ENCODE measurements at places on chromosomes 7 and 10. TPM values are rescaled to one million over a fixed set of nuclear protein-coding genes. Genes with fewer than 3 reads are reported as not detected.

DNA sequence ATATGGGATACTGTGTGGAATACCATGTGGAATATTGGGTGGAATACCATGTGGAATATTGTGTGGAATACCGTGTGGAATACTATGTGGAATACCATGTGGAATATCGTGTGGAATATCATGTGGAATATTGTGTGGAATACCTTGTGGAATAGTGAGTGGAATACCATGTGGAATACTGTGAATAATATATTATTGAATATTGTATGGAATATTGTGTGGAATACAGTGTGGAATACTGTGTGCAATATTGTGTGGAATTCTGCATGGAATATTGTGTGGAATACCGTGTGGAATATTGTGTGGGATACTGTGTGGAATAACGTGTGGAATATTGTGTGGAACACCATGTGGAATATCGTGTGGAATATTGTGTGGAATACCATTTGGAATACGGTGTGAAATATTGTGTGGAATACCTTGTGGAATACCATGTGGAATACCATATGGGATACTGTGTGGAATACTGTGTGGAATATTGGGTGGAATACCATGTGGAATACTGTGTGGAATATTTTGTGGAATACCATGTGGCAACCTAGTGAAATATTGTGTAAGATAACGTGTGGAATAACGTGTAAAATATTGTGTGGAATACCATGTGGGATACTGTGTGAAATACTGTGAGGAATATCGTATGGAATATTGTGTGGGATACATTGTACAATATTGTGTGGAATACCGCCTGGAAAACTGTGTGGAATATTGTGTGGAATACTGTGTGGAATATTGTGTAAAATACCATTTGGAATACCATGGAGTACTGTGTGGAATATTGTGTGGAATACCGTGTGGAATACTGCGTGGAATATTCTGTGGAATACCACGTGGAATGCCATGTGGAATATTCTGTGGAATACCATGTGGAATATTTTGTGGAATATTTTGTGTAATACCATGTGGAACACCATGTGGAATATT is 133.9 kb upstream of the CHST15 start:
- no peak for DNase-seq

MAT1A gene
- total RNA-seq: not detected

AQP1 gene
- total RNA-seq: 0.72 TPM

DNA sequence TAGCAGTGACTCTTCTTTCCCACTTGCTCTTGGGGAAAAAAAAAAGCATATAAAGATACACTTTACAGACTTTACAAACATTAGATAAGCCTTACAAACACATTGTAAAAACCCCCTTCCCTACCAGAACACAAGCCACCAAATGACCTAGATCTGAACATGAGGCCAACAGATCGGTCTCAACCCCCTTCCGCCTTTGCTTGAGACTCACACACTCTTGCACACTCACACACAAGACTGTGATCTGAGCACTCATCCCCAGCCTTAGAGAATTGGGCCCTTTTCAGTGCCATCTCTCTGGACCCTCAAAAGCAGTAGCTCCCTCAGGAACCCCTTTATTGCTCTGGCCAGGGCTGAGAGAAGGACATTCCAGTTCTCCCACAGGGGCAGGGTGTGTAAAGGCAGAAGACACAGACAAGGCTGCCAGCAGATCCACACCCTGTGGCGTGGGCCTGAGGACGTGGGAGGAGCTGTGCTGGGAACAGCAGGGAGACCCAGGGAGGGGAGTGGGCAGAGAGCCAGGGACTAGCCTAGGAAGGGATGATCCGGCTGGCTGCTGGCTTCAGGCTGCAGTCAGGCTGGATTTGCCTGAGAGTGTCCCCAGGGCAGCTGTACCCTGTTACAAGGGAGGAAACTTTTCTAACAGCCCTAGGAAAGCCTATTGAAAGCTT is 206.7 kb downstream of the KIAA1217 start:
- no peak for DNase-seq

- DNase-seq: no peak
Measured at GRCh38 chr10:49135575-49136313, 1.9 kb upstream of the FAM170B start.

GRCh38 chr10:123309731-123310130 is 155.5 kb downstream of the BUB3 start:
- DNase-seq: no peak

DNA sequence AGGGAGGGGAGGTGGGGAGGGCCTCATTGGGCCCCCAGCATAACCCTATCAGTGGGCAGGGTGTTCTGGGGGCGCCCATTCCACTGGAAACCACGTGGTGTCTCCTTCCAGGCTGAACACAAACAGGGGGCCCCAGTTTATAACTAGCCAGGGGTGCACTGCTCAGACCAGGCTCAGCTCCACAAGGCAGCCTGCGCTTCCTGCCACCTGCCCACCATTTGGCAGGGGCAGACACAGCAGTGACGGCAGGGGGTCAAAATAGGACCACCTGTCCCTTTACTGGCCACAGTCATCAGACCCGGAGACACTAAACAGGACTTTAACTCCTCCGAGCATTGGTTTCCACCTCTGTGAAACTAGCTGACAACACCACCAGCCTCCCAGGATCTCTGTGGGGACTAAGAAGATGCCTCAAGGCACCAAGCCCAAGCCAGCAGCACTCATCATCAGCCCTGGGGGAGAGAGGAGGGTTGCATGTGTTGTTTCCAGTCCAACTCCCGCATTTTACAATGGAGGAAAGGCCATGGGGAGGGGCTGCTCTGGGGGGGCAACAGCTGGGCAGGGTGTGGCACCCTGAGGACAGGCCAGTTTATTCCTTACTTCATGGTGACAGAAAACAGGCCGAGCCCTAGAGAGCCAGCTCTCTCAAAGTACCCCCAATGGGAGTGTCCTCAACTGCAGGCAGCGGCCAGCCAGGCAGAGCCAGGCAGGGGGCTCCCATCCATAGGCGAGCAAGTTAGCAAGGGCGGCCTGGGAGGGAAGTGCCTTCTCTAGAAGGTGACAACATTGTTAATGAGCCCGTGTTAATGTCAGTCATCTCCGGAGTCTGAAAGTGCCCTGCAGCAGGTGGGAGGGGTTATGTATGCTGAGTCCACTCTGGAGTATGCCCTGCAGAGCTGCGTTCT is 127.6 kb downstream of the TNS3 start:
- DNase-seq: no peak

SFMBT2 gene
- 1.2 TPM for total RNA-seq

LDB3 gene
- not detected for total RNA-seq

GRCh38 chr7:14590206-14590605 is 312.3 kb downstream of the DGKB start:
- no peak for DNase-seq

DNA sequence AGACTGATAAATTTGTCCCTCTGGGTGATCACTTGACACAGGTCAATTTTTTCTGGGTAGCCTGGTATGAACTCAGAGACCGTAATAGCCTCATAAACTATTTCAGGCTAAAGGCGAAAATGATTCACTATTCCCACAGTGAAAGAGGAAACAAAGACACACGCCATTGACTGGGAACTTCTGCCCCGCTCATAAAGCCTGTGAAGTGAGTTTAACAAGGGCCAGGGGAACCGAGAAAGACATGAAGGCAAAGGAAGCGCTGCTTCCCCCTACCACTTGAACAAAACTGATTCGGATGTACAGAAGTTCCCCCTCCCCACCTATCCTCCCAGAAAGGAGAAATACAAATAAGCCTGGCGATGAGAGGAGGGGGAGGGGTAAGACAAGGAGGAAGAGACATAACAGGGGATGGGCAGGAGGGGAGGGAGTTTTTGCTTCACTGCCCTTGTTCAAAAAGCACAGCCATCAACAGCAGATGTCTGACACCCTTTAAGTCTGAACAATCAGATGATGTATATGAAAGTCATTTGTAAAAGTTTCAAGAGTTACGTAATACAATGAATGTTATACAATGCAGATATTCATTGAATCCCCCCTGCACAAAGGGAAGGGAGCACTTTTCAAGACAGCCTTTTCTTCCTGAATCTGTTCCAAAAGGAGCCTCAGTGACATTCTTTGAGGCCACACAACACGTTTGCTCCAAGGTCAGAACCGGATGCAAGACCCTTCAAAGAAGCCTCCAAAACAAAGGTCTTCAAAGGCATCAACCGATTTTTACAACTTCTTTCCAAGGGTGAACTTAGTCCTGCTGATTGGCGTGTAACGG is 734 bp downstream of the ABCB4 start:
- DNase-seq: peak; percentile 27

GRCh38 chr10:47225928-47226645 is 73.9 kb upstream of the GDF10 start:
- DNase-seq: no peak

- DNase-seq: no peak
Measured at GRCh38 chr10:97390091-97390490, 11.0 kb downstream of the RRP12 start.

- no peak for DNase-seq
Measured at GRCh38 chr7:132049462-132050304, 493.3 kb upstream of the PODXL start.

FASTK gene
- 89.8 TPM for total RNA-seq

AKR1C8 gene
- not detected for total RNA-seq

DNA sequence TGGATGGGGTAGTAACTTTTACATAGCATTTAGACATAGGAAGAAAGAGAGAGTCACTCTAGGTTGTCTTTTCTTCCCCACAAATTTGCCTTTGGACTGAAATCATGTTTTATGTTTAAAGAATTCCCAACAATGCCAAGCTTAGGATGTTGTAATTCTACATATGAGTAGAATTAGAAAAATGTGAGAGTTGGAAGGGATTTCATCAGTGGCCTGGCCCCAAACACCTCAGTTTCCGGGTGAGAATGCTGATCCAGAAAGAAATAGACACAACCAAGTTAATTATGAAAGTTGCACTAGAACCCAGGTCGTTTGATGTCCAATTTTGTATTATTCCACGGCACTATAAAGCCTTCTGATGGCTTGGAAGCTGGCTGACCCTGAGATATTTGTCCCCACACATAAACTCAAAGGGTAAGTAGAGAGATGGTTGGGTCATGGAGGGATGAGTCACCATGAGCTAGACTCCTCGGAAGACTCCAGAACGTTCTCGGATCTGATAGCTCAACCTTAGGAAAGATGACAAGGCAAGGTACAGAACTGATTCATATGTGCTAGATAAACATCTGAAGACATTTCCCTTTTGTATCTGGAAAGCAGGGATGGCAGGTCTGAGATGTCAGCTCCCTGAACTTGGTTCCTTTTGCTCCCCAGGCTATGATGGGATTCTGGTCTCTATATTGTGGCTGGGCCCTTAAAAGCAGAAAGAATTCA is 48.8 kb upstream of the SLC35B4 start:
- DNase-seq: no peak

DNA sequence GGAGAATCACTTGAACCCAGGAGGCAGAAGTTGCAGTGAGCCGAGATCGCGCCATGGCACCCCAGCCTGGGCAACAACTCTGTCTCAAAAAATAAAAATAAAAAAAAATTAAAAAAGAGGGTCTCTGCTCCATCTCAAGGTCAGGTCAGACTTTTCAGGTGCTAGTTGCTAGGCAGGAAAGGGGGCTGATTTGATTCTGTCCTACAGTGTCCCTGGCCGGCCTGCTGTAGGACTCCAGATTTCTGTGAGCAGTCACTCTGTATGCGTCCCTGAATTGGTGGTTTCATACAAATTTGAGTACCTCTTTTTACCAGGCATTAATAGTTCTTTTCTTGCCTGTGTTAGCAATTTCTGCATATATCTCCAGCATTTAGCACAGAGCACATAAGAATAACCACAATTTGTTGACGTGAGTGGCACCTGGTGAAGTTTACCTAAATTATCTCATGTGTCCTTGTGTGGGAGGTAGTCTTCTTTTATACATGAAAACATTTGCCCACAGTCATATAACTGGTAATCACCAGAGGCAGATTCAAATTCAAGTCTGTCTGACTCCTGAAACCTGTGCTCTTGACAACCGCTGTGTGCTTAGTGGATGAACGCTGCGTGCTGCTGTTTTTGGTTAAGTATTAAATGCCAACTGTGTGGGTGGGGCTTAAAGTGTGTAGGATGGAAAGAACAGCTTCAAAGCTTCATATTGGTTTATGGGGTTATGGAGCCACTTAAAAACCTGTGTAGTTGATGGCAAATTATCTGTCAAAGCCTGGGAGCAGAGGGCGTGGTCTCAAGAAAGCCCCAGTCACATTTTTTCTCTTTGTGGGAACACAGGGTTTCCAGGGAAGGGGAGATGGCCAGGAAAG is 3.2 kb upstream of the ZNF775 start:
- DNase-seq: no peak

LOXL4 gene
- 5.4 TPM for total RNA-seq

Data from epithelial cell of proximal tubule (primary cell).